ENCODE measurements at places on chromosomes 5 and 9.

GRCh38 chr9:130297371-130297770 is 31.8 kb downstream of the HMCN2 start:
- no peak for DNase-seq

GRCh38 chr5:132595624-132596023 is 38.8 kb downstream of the RAD50 start:
- no peak for DNase-seq

- no peak for DNase-seq
Measured at GRCh38 chr5:135253601-135254178, 145.3 kb downstream of the MACROH2A1 start.

DNA sequence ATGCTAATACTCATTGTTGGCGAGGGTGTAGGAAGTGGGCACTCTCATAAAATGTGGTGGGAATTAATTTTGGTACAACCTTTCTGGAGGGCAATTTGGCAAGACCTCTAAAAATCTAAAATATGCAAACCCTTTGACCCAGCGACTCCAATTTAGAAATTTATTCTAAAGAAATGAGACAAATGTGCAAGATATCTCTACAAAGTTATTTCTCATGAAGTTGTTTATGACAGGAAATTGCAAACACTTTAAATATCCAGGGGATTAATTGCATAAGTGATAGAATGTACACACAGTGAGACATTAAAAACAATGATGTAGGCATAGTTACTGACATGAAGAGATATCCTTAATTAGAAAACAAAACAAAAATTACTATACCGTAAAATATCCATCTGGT is 246.3 kb upstream of the MAP3K1 start:
- DNase-seq: no peak

- no peak for DNase-seq
Measured at GRCh38 chr9:107489144-107489673, 360 bp downstream of the KLF4 start.

- DNase-seq: no peak
Measured at GRCh38 chr9:104923289-104923688, 4.7 kb downstream of the ABCA1 start.

GRCh38 chr9:132037458-132037857 is 42.2 kb downstream of the MED27 start:
- DNase-seq: no peak

- peak; percentile 53 for DNase-seq
Measured at GRCh38 chr5:61333321-61333953, 1.4 kb downstream of the ZSWIM6 start.

GRCh38 chr5:83496626-83497025 is 25.1 kb downstream of the VCAN start:
- DNase-seq: no peak

DNA sequence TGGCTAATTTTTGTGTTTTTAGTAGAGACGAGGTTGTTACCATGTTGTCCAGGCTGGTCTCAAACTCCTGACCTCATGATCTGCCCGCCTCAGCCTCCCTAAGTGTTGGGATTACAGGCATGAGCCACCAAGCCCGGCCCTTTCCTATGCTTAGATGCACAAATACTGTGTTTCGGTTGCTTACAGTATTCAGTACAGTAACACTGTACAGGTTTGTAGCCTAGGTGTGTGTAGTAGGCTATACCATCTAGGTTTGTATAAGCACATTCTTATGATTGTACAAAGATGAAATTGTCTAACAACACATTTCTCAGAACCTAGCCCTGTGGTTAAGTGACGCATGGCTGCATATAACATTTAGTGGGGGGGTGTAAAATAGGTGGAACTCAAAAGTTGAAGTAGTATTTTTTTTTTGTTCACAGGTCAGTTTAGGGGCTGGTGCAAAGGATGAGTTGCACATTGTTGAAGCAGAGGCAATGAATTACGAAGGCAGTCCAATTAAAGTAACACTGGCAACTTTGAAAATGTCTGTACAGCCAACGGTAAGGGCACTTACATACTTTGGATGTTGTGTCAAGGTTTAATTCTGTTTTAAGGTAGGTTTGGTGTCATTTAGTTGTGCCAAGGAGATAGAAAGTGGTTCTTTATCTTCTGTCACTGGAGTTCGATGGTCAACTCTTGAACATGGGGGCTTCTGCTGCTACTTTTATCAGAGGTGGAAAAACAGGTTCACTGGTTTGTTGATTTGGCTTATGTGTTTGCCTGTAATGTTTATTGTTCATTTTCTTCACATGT is 3.4 kb downstream of the NPM1 start:
- no peak for DNase-seq

GRCh38 chr9:105535920-105536668 is 21.8 kb upstream of the FKTN start:
- no peak for DNase-seq

DNA sequence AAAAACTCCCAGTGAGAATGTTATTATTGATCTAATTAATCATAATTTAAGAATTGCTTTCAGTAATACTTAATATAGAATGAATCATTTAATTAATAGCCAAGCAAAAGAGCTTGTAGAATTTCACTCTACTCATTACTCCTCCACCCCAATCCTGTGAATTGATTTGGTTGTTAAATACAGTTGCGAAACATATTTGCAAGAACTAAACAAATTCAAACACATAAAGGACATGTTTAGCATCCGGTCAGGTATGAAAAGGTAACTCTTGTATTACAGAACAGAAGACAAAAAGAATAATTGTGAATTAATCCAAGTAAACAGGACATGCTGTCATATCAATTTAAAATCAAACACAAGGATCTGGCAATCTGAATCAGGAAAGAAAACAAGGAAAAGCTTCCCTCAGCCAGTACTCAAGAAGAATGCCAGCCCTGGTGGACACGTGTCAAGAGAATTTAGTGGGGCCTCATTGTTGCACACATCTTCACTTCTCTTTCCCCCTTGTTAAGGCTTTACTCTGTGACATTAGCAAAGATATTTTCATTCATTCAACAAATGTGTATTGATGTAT is 89.4 kb upstream of the SLC12A2 start:
- no peak for DNase-seq

- DNase-seq: no peak
Measured at GRCh38 chr9:125887172-125887571, 140.0 kb downstream of the PBX3 start.

DNA sequence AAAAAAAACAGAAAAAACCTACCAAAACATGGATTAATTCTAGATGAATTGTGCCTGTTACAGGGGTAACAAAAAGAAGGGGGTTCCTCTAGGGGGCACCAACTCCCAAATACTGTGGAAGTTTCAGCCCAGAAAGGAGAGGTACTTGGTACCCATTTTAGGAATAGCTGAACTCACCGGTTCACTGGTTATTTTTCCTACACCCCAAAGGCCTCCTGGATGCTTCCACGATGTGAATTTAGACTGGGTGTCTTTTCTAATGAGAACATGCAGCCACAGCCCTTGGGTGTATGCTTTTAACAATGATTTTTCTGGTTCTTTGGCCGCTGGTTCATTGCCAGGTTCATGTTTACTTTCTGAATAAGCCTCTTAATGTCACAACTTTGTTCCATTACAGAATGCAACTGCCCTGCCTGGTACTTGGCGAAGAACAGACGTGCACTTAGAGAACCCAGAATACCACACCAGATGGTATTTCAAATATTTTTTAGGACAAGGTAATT is 46.7 kb downstream of the GARNL3 start:
- DNase-seq: peak; percentile 58

- no peak for DNase-seq
Measured at GRCh38 chr5:176955895-176956294, 50.7 kb downstream of the UIMC1 start.

DNA sequence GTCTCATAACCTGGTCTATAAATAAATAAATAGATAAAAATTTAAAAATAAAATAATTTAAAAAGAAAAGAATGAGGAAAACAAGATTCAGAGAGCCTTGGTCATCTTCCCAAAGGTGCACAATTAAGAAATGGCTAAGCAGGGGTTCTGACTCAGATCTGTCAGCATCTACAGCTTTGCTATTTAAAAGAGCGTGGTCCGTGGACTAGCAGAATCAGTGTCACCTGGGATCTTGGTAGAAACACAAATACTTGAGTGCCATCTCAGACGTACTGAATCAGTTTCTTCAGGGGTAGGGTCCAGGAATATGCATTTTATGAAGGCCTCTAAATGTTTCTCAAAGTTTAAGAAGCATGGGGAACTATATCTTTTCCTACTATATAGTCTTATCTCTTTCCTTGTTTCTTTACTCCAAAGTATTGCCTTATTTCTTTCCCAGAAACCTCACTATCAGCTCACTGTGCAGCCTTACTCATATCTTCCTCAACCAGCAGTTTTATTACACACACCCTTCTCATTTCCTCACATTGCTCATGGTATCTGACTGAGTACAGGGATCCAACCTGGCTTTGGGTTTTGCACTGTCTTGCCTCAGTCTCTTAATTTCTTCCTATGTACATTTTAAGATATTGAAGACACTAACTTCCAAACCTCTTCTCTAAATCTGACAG is 58.6 kb downstream of the TMC1 start:
- no peak for DNase-seq
